ENCODE measurements at places on chromosomes 4 and X. TPM values are rescaled to one million over a fixed set of nuclear protein-coding genes. Genes with fewer than 3 reads are reported as not detected.

- no peaks in the 10 kb centered on the region for H3K36me3 ChIP-seq
- H3K27me3 ChIP-seq: no peaks in the 10 kb centered on the region
- H3K4me1 ChIP-seq: peaks cover 4% of the 10 kb centered on the region
- H3K27ac ChIP-seq: no peak overlapping the region
Observed at GRCh38 chrX:85903692-85904471, 143.5 kb downstream of the CHM start.

DNA sequence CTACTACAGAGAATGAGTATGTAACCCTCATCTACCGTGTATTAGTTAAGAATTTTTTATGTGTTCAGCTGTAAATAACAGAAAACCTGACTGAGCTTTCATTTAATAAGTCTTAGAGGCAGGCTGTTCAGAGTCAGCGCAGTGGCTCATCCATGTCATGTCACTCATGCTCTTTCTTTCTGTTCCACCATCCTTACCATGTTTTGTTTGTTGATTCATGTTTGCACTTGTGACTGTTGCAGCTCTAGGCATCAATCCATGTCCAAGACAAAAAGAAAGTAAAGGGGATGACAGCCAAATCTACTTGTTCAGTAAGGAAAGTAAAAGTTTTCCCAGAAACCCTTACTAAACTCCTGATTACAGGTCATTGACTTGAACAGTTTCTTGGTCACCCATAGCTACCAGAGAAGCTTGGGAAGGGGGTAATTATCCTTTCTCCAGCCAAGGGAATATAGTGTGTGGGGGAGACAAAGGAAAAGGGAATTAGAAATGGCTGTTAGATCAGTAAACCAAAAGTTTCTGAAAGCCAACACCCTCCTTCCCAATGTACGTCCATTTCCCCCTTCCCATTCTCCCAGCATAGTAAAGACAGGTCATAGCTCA is 9.0 kb downstream of the ART3 start:
- no peak overlapping the region for H3K27ac ChIP-seq
- no peak overlapping the region for H3K4me3 ChIP-seq
- no peaks in the 10 kb centered on the region for H3K27me3 ChIP-seq

DNA sequence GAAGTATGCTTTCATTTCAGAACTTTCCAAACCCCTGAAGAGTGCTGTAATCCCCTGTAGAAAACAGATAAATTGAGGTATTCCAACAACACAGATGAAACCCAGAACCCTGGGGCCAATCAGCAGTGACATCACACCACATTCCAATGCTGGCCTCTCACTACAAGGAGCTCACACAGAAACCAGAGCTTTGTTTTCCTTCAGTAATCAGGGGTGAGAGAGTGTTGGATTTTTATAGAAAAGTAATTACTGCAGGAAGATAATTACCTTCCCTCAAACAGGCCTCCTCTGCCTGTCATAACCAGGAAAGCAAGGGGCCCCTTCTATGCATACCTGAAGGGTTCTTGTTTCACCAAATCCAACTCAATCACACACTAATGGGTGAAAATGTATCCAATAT is 246.2 kb downstream of the SCFD2 start:
- DNase-seq: peak; percentile 66
- H3K4me1 ChIP-seq: peaks cover 17% of the 10 kb centered on the region
- no peaks in the 10 kb centered on the region for H3K36me3 ChIP-seq
- no peak overlapping the region for H3K4me3 ChIP-seq

DNA sequence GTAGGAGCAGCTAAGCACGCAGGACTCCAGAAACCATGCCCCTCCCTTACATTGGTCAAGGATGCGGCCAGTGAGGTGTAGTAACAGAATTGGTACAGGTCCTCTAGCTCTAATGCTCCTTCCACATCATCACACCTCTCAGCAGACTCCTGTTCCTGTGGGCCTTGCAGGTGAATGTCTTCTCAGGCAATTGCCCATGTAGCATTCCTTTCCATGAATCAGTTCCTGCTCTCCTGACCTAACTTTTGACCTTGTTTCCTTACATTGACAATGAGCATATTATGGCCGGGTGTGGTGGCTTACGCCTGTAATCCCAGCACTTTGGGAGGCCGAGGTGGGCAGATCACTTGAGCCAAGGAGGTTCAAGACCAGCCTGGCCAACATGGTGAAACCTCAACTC is 31.3 kb downstream of the MAP7D3 start:
- no peaks in the 10 kb centered on the region for H3K4me1 ChIP-seq
- no peak overlapping the region for H3K27ac ChIP-seq
- DNase-seq: no peak

The TBX22 gene
- 0.53 TPM for total RNA-seq

DNA sequence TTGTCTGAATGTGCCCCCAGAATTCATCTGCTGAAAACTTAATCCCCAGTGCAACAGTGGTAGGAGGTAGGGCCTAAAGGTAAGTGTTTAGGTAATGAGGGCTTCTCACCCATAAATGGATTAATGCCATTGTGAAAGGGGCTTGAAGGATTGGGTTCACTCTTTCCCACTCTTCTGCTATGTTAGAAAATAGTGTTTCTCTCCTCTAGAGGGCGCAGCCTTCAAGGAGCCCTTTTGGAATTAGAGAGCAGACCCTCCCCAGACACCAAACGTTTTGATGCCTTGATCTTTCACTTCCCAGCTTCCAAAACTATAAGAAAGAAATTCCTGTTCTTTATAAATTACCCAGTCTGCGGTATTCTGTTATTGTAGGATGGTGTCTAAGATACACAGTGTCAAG is 706.4 kb downstream of the SMARCA1 start:
- H3K27me3 ChIP-seq: no peaks in the 10 kb centered on the region
- H3K4me1 ChIP-seq: no peaks in the 10 kb centered on the region
- DNase-seq: peak; percentile 67
- no peak overlapping the region for H3K27ac ChIP-seq
- no peak overlapping the region for H3K4me3 ChIP-seq

- no peak overlapping the region for H3K27ac ChIP-seq
- H3K27me3 ChIP-seq: no peaks in the 10 kb centered on the region
- DNase-seq: no peak
- no peaks in the 10 kb centered on the region for H3K4me1 ChIP-seq
Observed at GRCh38 chr4:16236402-16237023, 10.2 kb upstream of the TAPT1 start.

GRCh38 chr4:102736636-102737549 is 23.9 kb downstream of the MANBA start:
- H3K4me1 ChIP-seq: no peaks in the 10 kb centered on the region
- no peak overlapping the region for H3K27ac ChIP-seq
- H3K36me3 ChIP-seq: peaks cover 3% of the 10 kb centered on the region
- no peaks in the 10 kb centered on the region for H3K27me3 ChIP-seq
- DNase-seq: no peak

- DNase-seq: peak; percentile 96
- H3K36me3 ChIP-seq: peaks cover 27% of the 10 kb centered on the region
- no peaks in the 10 kb centered on the region for H3K27me3 ChIP-seq
- peaks cover 37% of the 10 kb centered on the region for H3K4me1 ChIP-seq
- peak overlapping the region; percentile 98 for H3K27ac ChIP-seq
Observed at GRCh38 chr4:173334891-173335752, 964 bp upstream of the HMGB2 start.

GRCh38 chrX:114252186-114252585 is 331.7 kb upstream of the HTR2C start:
- no peak for DNase-seq
- H3K4me1 ChIP-seq: no peaks in the 10 kb centered on the region
- H3K27ac ChIP-seq: no peak overlapping the region
- H3K36me3 ChIP-seq: no peaks in the 10 kb centered on the region
- H3K27me3 ChIP-seq: no peaks in the 10 kb centered on the region

The APEX2 gene
- total RNA-seq: 16.0 TPM

- H3K4me1 ChIP-seq: no peaks in the 10 kb centered on the region
- no peak overlapping the region for H3K27ac ChIP-seq
- DNase-seq: no peak
- H3K36me3 ChIP-seq: no peaks in the 10 kb centered on the region
Observed at GRCh38 chr4:67892253-67892652, 8.5 kb upstream of the TMPRSS11D start.

DNA sequence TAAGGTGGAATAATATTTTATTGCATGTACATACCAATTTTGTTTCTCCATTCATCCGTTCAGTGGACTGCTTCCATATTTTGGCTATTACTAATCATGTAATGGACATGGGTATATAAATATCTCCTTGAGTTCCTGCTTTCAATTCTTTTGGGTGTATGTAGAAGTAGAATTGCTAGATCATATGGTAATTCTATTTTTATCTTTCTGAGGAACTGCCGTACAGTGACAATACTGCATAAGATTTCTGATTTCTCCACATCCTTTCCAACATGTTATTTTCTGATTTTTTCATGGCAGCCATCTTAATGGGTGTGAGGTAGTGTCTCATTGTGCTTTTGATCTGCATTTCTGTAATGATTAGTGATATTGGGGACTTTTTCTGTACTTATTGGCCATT is 19.2 kb downstream of the ALPK1 start:
- DNase-seq: no peak
- H3K4me3 ChIP-seq: no peak overlapping the region
- no peaks in the 10 kb centered on the region for H3K4me1 ChIP-seq
- H3K36me3 ChIP-seq: no peaks in the 10 kb centered on the region

DNA sequence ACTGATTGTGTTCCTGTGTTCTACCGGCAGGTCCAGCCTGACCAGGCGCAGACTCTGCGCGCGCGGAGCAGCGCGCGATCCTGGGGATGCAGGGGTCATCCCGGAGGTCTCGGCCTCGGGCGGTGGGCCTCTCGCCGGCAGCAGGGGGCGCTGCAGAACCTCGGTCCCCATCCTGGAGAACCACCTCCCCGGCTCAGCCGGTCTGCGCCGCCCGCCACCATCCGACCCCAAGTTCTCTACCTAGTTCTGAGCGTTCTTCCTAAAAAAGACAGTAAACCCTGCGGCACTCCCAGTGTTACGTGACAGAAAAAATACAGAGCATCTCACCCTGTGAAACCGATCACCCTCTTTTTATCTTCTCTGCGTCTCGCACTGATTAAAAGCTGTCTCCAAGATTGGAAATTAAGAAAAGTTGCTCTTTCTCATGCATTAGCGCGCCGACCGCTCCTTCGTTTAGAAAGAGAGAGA is 1.6 kb downstream of the TRPC3 start:
- H3K4me1 ChIP-seq: peaks cover 11% of the 10 kb centered on the region
- H3K36me3 ChIP-seq: no peaks in the 10 kb centered on the region
- peak; percentile 93 for DNase-seq
- no peak overlapping the region for H3K27ac ChIP-seq
- H3K27me3 ChIP-seq: peaks cover 100% of the 10 kb centered on the region

GRCh38 chr4:113008135-113008534 is 41.3 kb upstream of the ANK2 start:
- DNase-seq: no peak
- H3K27me3 ChIP-seq: no peaks in the 10 kb centered on the region
- H3K27ac ChIP-seq: no peak overlapping the region
- no peaks in the 10 kb centered on the region for H3K36me3 ChIP-seq

The VCX2 gene
- total RNA-seq: not detected

DNA sequence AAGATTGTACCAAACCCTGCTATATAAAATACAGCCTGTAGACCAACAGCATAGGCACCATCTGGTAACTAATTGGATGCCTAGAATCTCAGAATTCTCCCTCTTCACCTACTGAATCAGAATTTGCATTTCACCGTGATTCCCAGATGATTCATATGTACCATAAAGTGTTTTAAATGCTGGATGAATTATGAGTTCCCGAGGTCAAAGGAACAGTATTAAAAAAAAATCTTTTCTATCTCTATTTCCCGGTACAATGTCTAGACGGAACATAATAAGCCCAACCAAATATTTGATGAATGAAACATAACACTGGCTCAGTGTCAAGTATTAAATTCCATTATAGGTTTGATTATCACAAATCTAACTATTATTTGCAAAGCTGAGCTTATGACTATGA is 280.0 kb downstream of the ANKRD50 start:
- no peaks in the 10 kb centered on the region for H3K4me1 ChIP-seq
- H3K36me3 ChIP-seq: no peaks in the 10 kb centered on the region
- no peak overlapping the region for H3K4me3 ChIP-seq
- no peak overlapping the region for H3K27ac ChIP-seq
- no peaks in the 10 kb centered on the region for H3K27me3 ChIP-seq

DNA sequence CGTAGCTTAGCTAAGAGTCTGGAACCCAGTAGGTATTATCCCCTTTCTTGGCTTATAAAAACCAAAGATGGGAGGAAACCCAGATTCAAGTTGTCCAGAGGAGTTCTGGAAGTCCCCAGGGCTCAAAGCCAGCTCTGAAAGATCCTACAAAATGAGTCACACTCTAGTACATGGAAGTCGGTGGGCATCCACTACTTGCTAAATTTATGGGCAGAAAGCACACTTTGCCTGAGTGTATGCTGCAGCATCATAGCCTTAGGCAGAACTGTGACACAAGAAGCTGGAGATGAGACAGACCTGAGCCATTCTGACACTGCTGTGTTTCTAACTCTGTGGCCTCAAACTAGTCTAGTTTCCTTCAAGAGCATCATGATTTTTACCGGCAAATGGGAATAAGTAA is 429.3 kb downstream of the AFF2 start:
- no peak for DNase-seq
- H3K4me1 ChIP-seq: no peaks in the 10 kb centered on the region
- no peak overlapping the region for H3K27ac ChIP-seq
- no peaks in the 10 kb centered on the region for H3K36me3 ChIP-seq
- H3K4me3 ChIP-seq: no peak overlapping the region

The UBE2D3 gene
- total RNA-seq: 573 TPM

- H3K27ac ChIP-seq: no peak overlapping the region
- DNase-seq: no peak
- H3K4me3 ChIP-seq: no peak overlapping the region
- H3K36me3 ChIP-seq: no peaks in the 10 kb centered on the region
Observed at GRCh38 chr4:177478496-177478895, 36.3 kb upstream of the AGA start.

DNA sequence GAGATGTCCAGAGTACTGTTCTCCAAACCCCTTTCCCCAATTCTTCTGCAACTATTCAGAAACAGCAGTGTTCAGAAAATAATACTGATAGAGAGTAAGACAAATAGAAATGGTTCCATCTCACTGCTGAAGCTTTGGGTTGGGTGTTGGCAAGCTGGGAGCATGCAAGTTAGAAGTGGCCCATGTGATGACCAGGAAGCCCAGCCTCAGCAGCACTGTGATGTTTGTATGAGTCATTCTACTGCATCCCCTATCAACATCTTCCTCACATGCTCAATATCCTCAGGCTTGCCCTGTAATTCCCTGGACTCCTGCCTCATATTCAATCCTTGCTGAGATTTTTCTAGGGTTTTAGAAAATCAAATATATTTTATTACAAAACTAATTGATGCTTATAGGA is 96.5 kb downstream of the CHRDL1 start:
- H3K4me1 ChIP-seq: no peaks in the 10 kb centered on the region
- H3K36me3 ChIP-seq: no peaks in the 10 kb centered on the region
- no peaks in the 10 kb centered on the region for H3K27me3 ChIP-seq
